Stimulated activated CD4-positive, alpha-beta T cell treated with anti-CD3 and anti-CD28 coated beads, Interleukin-15, amount 100 ng/mL, for 24 hours (primary cell): ENCODE measurements at places on chromosomes 2 and 18.
A peak's percentile ranks its signal among the peaks of the same experiment; 100 is the strongest.

GRCh38 chr18:34633368-34633767 is 76.7 kb upstream of the DTNA start:
- DNase-seq = no peak

GRCh38 chr2:222979484-222979883 is 72.5 kb upstream of the KCNE4 start:
- DNase-seq = no peak

DNA sequence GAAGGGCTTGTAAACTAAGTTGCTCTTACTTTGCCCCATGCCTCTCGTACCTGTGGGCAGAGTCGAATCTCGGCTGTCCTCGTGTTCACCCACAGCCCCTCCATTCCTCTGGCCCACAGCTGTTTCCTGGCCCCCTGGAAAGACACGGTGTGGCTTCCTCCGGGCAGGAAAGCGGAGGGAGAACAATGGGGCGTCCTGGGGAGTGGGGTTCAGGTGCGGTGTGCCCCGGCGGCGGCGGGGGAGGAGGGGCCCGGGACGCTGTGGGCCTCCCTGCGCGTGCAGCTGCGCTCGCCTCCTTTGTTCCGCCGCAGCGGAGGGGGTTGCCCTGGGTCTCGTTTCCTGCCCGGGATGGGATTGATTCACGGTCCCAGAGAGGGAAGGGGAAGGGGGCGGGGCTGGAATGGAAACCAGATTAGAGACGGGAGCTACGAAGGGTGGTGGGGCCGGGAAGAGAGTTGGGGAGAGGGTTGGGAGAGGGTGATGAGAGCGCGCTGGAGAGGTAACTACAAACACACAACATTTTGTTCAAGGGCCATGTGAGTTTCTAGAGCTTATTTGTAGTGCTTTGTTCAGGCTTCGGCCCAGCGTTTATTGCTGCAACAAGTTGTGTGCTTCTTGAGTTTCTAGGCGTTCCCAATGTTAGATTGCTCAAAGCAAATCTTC is 796 bp downstream of the MYO1B start:
- peak; percentile 62 for DNase-seq

DNA sequence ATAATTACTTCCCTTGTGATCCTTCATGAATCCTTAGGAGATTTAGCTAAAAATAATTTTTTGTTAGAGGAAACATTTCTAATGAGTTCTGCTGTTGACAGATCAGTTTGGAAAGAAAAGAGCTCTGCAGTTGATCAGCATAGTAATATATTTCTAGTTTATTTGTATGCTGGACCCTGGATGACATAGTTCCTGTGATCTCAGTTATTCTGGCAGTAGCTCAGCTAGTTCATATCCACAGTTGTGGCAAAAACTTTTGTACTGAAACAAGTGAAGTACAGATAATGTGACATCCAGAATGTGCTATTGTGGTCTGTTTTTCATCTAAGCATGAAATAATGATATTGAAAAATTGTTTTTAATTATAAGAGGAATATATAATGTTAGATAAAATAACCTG is 33.7 kb downstream of the ABI2 start:
- DNase-seq = no peak

GRCh38 chr2:1837458-1837857 is 93.1 kb upstream of the PXDN start:
- no peak for DNase-seq

- DNase-seq = peak; percentile 89
Observed at GRCh38 chr2:61536572-61537276, 1.4 kb downstream of the XPO1 start.

DNA sequence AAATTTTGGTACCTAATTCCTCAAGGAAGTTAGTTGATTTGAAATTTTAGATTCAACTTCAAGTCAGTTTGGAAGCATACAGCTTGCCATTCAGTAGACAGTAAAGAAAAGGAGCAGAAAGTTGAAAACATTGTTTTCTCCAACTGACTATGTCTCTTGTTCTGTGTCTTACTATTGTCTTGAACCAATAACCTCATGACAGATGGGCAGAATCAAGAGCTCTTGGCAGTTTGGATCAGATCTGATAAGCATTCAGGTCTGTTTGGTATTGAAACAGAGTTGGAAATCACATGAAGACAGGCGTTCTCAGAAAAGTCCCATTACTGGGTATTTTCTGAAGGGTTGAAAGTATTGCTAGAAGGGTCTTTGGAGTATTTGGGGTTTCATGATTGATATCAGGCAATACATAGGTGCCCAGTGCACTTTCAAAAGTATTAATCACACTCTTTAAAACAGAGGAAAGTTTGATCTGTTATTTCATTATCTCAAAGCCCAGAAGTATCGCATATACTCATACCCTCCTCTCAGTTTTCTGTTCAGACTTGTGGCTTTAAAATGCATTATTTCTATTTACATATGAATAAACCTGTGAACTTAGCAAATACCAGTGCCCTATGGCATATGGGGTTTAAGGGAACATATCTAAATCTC is 428.4 kb upstream of the ZEB2 start:
- DNase-seq = no peak

DNA sequence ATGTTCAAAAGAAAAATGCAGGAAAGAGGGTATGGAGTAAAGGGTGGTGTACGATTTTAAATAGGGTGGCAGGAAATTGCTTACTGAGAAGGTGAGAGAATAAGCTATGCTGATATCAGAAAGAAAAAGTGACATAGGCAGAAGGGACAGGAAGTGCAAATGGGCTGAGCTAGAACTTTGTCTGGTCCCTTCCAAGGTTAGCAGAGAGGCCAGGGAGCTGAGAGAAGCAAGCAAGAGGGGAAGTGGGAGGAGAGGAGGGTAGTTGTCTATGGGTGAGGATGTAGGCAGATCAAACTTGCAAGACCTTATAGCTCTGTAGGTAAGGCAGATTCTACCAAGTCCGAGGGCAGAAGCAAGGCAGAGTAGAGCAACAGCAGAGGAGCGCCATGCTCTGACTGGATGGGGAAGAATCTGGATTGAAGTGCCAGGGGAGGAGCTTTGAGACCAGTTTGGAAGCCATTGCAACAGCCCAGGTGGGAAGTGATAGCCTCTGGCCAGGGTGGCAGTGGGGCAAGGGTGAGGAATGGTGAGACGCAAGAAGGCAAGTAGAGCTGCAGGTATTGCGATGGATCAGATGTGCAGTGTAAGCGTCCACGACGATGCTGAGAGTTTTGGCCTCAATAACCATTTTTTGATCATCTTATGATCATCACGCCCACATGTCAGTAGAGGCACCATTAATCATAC is 134.4 kb upstream of the APCDD1 start:
- no peak for DNase-seq

- DNase-seq = no peak
Observed at GRCh38 chr18:13849791-13850190, 25.8 kb downstream of the MC5R start.

DNA sequence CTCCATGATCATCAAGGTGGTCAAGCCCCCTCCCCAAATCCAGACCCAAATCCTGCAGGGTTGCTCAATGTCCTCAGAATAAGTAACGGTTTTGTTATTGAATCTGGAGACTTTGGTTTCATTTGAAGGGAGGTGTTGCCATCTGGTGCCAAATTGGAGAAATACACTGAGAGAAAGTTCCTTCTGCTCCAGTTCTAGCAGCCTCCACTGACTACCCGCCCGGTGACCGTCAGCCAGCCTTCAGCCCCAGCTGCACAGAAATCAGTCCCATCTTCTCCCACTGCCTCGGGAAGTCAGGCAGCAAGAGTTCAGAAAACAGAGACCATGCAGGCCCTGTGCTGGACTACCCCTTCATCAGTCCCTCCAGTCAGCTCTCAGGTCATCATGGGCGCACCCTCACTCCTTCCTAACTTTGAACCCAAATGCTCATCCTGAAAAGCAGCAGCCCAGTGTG is 38.7 kb downstream of the PKDCC start:
- DNase-seq = peak; percentile 29

DNA sequence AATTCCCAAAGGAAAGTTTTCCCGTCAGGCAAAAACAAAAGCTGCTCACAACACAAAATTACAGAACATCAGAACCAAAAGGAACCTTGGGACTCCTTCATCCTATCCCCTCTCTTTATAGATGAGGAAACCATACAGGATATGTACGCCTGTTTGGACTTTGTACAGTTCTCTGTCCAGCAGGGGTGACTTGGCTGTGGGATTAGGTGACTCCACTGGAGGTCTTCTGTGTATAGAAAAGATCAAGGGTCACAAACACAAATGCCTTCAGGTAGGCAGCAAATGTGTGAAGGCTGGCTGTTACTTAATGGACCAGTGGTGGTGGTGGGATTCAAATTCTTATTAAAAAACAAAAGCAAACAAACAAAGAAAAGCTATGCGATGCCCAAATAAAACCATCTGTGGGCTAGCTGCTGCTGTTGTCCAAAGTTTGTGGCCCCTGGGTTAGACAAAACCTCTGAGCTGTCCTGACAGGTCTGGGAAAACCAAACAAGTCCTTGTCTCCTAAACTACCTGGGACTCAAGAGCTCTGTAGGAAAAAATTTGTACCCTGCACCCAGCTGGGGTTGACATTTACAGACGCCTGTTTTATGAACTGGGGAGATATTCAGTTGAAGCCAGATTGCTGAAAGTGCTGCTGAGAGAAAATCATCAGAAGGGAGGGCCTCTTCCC is 1.3 kb upstream of the CEP68 start:
- DNase-seq = no peak

DNA sequence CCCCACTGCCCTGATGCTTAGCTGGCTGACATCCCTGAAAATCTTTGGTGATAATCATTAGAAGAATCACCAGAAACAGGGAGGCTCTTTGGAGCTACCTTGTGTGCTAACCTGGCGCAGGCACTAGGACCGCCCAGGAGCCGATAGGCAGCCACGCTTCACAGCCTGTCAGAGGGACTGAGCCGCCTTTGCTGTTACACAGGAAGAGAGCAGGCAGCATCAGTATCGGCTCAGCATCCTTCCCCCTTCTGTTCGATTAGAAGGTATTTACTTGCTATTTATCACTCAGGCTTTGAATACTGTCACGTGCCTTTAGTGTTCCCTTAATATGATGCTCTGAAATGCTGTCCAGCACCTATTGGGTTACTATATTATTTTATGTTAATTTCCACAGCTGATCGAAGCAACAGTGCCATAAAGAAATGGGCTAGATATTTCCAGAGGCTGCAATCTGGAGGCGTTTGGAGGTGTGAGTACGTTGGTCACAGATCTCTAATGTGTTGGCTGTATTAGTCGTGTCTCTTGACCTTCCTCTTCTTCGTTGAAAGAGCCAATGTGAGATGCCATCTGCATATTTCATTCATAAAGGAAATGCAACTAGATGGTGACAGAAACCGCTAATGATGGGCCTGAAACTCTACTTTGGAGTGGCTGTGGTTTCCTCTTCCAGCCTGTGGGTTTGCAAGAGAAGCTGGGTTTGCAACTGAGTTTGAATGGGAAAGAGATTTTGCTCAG is 110.4 kb upstream of the RAB27B start:
- DNase-seq = peak; percentile 56

- no peak for DNase-seq
Observed at GRCh38 chr2:135926605-135927004, 50.4 kb upstream of the MCM6 start.

DNA sequence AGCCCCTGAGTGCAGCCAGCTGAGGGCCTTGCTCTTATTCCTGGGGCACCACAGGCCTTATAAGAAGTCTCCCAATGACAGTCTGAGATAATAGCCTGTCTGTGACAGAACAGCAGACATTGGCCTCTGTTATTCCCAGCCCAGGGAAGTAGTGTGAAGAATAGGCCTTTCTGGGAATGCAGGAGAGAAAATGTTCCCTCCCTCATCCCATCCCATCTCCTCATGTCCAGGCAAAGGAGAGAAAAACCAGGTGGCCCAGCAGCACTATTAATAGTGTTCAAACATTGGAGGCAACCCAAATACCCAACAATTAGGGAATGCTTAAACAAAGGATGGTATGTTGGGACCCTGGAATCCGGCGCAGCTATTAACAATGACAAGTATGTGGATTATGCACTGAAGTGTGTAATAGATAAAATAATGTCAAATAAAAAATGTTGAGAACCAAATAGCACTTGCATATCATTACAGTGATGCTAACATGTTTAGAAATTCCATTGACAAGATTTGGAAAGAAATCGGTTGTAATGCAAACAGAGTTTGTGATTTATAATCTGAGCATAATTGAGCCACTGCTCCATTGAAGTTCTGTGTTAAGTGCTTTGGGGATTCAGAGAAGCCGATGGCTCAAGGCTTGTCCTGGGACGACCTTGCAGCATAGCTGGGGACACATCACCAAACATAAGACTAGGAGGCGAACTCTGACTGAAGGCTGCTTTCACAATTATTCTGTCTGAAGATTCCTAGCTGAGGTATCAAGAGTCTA is 69.3 kb downstream of the LBH start:
- no peak for DNase-seq

DNA sequence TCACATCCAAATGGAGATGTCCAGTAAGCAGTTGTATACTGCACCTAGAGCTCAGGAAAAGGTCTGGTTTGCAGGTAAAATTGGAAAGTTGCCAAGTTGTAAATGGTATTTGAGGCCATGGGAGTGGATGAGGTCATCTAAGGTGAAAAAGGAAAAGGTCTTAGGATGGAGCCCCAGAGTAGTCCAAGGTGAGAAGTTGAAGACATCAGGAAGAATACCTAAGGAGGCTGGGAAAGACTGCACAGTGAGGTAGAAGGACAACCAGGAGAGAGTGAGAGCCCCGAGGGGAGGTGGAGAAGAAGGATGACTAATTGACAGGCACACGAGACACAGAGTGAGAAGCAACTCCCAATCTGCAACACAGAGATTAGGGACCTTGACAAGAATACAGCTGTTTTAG is 10.7 kb downstream of the DPP4 start:
- peak; percentile 24 for DNase-seq

DNA sequence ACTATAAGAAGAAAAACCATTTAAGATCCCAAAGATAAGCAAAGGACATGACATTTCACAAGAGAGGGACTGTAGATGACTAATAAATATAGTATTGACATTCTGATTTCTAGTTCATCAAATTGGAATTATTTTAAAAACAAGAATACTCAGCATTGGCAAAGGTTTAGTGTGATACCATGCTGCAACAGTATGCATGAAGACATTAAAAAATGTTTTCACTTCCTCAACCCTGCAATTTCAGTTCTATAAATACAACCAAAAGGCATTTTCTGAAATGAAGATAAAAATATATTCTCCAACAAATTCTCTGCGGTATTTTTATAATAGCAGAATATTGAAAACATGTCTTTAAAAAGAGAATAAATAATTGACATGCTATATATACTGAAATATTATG is 2.1 kb downstream of the C2orf81 start:
- DNase-seq = no peak

DNA sequence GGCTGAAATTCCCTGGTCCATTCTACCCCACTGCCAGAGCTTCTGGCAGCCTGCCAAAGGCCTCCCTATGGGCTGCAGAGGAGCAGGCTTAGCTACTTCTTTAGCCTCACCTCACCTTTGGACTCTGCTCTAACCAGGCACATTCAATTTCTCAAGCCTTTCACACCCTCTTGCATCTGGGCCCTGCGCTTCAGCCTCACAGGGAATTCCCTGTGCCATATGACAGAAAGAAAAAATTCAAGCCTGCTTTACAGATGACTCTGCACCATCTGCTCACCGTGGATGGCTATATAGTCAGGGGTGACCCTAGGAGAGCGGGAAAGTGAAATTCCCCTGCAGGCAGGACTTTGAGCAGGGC is 62.5 kb downstream of the REEP1 start:
- no peak for DNase-seq

- DNase-seq = no peak
Observed at GRCh38 chr2:236073867-236074655, 94.1 kb downstream of the GBX2 start.

- no peak for DNase-seq
Observed at GRCh38 chr2:142756430-142756829, 121.0 kb upstream of the KYNU start.
